ENCODE measurements at places on chromosomes 3 and 15.

- DNase-seq, result no peak
Measured at GRCh38 chr3:155766206-155766605, 21.3 kb upstream of the PLCH1 start.

DNA sequence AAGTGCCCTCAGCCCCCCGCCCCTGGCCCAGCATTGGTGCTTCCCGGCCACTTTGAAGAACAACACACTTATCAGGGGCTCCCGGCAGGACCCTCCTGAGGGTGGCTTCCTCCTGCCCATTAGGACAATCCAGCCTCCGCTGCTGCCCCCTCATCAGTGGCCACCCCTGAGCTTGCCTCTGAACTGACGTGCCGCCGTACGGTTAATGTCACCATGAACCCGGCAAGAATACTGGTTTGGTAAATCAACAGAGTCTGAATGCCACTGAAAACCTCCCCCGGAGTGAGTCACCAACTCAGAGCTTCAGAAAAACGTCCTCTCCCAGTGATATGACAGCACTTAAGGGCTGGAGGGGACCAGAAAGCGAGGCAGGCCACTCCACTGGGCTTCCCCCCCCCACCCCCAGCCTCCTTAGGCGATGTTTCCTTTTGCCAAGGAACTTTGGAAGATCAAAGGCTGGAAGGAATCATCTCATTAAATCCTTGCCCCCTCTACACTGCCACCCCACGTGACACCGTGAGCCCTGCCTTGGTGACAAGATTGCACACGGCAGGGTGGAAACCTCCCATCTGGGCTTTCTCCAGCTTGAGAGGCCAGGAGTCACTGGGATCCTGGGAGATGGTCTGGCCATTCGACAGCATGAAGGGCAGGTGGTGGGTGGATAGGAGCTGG lies 142.1 kb downstream of the NUP210 start:
- DNase-seq, result no peak

- no peak for DNase-seq
Measured at GRCh38 chr3:174325834-174326700, 533.1 kb upstream of the NAALADL2 start.

DNA sequence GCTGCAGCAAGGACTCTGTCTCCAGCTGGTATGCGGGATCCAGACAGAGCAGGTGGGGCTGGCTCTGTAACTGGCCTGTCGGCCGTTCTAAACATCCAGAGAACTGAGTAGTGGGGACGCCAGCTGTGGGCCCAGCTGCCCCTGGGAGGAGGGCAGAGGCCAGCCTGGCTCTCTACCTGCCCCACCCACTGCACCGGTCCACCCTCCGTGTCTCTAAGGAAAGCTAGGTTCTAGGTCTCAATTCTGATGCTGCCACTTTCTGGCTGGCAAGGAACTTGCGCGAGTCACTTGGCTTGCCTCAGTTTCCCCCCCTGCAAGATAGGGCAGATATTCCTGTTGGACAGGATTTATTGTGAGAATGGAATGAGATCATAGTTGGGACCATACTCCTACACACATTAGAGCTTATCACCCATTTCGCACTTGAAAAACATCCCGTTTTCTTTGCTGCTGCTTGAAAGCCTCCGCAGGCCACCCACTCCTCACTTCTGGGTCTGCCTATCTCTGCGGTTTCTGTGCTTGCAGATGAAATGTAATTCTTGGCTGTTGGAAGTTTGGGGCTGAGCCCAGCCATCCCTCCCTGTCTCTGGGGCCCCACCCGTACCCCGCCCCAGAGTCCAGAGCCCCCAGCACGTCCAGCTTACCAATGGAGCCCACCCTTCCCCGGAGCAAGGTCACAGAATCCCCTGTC lies 65.8 kb downstream of the IQSEC1 start:
- no peak for DNase-seq

DNA sequence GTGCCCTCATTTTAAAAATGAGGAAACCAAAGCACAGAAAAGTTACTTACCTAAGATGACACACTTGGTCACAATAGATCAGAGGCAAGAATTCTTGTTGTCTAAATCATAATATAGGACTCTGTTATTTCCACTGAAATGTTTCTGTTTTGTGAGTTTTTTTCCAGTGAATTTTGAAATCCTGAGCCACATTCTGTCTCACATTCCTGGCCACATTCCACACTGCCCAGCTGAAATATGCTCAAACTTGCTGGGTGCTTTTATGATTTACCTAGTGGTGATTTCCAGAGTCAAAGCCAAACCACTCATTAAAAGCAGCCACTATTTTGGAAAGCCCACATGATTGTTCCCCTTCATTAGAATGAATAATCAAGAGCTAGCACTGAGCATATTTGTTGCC lies 82.3 kb upstream of the NPHP3 start:
- no peak for DNase-seq

DNA sequence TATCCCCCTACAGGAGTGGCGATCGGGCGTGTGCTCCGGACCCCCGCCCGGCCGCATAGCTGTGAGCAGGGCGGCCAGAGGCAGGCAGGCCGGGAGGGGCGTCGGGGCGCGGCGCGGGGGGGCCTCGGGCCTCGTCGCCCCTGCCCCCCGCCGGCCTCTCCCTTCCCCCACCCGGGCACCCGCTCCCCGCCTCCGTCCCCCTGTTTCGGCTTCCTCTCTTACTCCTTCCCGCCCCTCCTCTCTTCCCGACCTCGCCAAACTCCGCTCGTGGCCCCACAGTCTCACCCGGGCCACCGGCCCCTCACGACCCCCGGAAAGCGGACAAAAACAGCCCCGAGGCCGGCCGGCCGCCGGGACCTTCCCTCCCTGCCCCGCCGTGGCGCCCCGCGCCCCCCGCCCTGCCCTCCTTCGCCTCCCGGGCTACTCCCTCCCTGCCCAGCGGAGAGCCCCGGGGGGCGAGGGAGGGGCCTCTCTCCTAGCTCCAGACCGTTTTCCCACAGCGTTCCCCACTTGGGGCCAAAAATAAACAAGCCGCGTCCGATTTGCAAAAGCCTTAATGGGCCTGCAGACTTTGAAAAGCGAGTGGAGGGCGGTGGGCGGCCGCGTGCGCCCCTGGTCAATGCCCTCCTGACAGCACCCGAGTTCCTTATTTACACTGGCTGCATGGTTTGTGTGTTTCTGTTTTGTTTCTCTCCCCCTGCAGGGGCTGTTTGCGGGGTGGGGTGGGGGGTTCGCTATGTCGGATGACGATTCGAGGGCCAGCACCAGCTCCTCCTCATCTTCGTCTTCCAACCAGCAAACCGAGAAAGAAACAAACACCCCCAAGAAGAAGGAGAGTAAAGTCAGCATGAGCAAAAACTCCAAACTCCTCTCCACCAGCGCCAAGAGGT lies 1.0 kb downstream of the UBE2E1 start:
- peak; percentile 7 for DNase-seq

DNA sequence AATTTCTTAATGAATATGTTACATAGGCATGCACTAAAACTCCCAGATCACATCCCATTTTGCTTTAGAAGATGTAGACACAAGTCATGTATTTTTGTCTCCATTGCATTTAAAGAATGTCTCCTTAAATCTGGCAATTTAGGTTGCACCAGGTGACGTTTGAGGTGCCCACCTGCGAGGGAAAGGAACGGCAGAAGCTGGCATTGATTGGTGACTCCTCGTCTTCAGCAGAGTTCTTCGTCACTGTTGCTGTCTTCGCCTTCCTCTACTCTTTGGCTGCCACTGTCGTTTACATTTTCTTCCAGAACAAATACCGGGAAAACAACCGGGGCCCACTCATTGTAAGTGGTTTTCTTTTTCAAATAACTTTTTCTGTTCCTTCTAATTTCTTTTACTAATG lies 96.1 kb upstream of the SNTN start:
- no peak for DNase-seq

DNA sequence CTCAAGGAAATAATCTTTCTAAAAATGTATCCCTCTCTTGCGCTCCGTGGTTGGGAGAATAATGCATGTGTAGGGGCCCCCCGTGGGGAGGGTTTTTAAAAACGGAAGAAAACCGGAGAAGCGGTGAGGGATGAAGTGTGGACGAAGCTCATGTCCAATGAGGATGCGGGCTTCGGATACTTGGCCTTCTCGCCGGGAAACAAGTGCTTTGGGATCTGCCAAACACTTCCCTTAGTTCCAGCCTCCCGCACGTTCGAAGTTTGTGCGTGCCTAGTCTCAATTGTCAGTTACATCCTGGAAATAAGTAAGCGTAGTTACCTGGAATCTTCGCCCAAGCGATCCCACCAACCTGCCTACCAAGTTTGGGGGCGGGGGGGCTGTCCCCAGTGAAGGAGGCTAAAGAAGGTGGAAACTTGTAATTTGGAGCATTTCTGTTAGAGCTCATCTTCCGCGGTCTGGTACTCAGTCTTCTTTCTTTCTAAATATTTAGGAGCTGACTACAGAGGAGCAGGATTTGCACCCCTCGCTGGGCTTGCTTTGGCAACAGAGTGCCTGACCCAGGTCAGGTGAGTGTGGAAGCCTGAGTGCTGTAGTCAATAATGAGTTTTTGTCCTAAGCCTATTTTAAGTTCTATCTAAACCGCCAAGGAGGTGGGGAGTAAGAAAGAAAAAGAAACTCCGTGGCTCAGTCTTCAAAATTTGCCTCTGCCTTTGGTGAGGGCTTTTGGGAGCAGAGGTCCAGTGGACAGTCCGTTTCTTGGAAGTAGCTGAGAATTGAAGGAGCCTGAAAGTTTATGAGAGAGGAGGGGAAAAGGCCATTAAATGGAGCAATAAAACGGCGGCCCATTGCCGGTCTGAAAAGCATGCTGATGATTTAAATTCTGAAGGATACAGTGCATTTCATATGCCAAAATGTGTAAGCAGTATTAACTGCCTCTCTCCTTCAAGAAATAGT lies 1.1 kb downstream of the ITPR1 start:
- no peak for DNase-seq

GRCh38 chr3:140726066-140726465 lies 48.2 kb downstream of the TRIM42 start:
- no peak for DNase-seq

- DNase-seq, result no peak
Measured at GRCh38 chr3:141469720-141470119, 17.1 kb upstream of the RASA2 start.

DNA sequence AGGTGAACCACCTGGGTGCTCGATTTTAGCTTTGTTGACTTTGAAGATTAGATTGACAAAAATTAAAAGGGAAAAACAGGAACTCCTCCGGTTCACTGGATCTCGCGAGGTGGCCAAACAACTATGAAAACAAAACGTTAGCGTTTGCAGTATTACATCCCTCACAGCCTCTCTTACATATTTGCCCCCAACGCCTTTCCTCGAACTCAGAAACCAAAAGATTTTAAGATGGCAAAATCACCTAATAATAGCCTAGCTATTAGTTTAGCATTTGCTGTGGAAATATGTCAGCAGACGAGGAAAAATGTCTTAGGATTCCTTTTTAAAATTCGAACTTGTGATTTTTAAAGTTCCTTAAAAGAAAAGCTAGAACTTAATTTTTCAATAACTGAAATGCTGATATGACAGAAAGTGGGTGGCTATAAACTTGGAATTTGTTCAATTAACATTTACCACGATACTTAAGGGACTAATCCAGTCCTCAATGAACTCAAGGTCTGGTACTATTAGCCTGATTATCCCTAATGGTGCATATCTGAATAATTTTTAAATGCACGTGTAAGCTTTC lies 491 bp upstream of the SENP7 start:
- DNase-seq, result no peak

DNA sequence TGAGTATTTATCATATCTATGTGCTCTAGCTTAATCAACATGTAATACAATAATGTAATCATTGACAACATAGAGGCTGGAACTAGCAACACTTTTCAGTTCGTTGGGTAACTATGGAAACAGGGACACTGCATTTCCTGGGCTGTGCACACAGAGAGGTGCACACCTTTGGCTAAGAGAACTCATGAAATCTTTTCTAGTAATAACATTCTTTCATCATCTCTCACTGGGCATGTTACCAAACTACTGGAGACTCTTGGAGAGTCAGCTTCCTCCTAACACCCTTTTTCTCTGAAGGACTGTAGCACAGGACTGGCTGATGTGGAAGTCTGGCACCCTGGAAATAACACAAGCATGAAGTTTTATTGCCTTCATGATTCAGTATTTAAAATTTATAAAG lies 135.6 kb downstream of the KCNMB2 start:
- DNase-seq, result no peak

DNA sequence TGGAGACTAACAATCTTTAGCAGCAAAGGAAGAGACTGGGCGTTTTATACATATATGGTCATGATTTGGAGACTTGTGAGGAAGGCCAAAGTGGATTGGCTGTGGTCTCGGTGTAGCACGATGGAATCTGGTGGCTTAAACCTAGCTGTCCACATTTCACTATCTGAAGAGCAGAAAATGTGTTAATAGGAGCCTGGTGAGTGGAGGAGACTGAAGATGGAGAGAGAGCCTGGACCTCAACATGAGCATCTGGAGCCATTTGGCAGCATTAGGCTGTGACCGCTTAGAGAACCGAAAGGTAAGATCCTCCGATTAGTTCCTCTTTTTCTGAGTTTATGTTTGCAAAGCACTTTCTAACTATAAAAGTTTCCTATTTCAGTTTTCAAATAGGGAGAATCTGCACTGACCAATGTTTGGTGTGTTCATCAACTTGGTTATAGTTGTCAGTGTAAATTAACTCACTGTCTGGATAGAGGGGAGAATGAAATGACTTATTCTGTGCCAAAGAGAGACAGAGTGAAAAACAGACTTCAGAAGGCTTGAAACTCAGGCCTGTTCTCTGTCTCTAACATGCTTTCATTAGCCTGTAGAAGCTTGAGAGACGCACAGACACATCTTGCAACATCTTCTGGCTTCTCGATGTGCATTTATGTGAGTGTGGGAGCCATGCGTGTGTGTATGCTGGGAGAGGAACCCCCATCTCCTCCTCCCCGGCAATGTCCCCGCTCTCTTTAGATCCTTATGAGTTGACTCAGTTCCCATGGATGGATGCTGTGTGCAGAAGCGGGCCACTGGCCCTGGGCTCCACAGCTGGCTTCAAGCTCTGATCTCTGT lies 244.7 kb upstream of the TBL1XR1 start:
- no peak for DNase-seq

GRCh38 chr3:86989611-86990010 lies 1.3 kb downstream of the VGLL3 start:
- no peak for DNase-seq

Measured in activated CD4-positive, alpha-beta T cell treated with anti-CD3 and anti-CD28 coated beads for 4 hours (primary cell).